ENCODE measurements at places on chromosomes 7 and 10.

DNA sequence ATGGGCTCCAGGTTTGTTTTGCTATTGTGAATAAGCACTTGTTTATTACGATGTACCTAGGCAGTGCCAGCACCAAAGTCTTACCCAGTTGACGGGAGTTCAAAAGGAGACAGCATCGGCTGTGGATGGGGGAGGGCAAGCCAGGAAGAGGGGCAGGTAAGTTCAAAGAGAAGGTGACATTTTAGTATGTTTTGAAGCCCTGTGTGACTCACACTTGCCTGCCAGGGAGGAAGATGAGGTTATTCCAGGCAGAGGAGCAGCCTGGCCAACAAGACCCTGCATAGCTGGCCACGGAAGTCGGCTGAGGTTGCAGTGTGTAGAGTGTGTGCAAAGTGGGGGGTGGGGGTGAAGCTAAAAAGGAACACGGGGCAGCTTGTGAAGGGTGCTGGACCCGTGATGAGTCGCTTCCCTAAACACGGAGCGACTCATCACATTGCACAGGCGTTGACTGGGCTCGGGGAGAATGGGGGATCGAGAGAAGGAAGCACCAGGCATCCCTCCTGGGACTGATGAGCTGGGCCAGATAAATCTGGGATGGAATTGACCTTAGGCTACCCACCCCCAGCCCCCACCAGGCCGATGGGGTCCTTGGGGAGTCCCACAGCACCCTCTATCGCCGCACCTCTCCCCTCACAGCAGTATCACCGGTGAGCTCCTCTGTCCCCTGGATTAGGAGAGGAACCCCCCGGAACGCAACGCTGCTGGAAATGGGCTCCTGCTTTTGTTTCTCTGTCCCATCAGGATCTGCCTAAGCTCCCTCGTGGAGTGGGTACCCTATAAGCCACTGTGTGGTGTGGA, 97.9 kb upstream of the IKZF1 start:
- no peak for DNase-seq

- no peak for DNase-seq
These were observed 140.6 kb downstream of the KCNMA1 start for GRCh38 chr10:77496941-77497420.

DNA sequence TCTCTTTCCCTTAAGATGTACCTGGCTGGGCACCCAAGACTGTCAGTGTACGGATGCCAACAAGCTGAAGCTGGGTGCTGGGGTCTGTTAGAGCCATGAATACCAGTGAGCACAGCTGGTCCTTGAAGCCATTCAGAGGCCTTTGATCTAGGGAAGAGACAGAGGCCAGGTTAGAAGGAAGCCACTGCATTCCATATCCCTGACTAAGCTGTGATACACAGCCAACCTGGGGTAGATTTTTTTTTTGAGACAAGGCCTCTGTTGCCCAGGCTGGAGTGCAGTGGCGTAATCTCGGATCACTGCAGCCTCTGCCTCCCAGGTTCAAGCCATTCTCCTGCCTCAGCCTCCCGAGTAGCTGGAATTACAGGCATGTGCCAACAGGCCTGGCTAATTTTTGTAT, 20.8 kb downstream of the ZDHHC16 start:
- no peak for DNase-seq

DNA sequence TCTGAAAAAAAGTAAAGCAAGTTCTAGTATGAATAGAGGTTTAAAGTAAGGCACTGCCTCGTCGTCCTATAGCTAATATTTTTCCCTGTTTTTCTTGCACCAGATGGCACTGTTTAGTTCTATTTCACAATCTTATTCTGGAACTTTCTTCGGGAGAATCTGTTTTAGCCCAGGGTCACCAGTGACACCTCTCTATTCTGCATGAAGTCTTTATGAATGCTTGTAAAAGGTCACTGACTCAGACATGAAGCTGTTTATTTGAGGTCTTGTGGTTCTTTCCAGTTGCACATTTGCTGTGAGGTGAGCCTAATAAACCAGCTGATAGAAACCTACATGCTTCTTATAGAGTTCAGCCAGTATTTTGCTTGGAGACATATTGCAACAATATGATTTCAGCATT, 444.3 kb downstream of the AUTS2 start:
- DNase-seq, result no peak

DNA sequence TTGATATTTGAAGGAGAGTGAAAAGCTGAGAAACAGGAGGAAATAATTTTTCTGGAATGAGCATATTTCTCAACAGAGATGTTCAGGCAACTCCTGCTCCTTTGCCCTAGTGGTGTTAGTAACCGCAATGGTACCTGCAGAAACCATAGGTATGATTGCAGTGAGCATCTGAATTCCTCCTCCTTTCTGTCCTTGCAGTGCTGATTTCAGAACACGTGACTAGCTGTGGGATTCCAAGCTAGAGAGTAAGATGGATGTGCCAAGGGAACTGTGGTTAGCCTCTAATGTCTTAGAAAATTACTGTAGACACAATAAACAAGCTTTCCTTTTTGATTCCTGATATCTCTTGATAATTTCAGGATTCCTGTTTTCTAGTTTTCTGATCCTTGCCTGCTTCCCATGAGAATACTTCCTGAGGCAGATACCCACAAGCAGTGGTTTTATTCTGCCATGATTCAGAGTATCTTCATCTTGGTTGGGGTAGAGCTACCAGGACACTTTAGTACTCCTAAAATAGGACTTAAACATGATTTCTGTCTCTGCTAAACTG, 27.5 kb downstream of the LRGUK start:
- DNase-seq, result no peak

DNA sequence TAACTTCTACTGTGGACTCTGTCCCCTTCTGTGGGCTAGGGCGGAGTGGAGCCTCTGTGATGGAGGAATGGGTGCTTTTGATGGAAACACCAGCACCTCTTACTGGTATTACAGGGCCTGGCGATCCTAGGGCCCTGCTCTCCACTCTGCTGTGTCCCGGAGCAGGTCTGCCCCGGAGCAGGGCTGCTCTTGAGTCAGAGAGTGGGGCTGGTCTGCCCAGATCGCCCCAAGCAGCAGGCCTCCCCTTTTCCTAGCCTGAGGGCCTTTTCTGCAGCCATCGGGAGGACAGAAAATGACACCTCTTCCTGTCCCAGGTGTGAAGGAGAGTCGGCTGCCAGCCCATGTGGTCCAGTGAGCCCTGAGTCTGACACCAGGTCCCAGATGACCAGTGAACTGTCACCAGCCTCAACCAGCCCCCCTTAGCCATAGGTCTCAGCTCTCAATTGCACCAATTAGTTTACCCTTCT, 1.4 kb downstream of the ZNF282 start:
- no peak for DNase-seq

DNA sequence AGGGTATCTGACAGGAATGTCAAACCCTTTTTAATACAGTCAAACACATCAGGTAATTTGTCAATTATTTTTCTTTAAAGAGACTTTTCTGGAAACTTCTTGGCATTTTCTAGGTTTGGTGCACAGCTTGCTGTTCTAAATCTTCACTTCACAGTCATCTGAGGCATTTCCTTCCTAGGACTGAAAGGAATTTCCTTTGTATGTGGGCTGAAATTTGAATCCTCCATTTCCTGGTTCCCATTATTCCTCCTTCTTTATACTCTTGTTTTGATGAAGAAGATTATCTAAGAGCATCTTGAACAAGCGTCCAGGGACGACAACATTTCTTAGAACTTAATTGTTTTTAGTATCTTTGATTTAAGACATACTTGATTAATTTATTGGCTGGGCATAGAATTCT, 24.9 kb downstream of the CALD1 start:
- DNase-seq, result no peak

GRCh38 chr7:93150200-93150835, 2.1 kb upstream of the SAMD9L start:
- DNase-seq, result no peak

GRCh38 chr7:30706316-30706715, 24.1 kb upstream of the CRHR2 start:
- no peak for DNase-seq

GRCh38 chr10:100878291-100878910, 34.4 kb upstream of the SLF2 start:
- peak; percentile 57 for DNase-seq

- DNase-seq, result no peak
These were observed 130.5 kb downstream of the CDK14 start for GRCh38 chr7:90726623-90727022.

- DNase-seq, result no peak
These were observed 24.3 kb upstream of the TOMM7 start for GRCh38 chr7:22846961-22847360.

GRCh38 chr10:93718937-93719725, 16.7 kb upstream of the FRA10AC1 start:
- no peak for DNase-seq

GRCh38 chr10:47300429-47300931, 483 bp downstream of the GDF10 start:
- no peak for DNase-seq

GRCh38 chr10:121628859-121629258, 30.6 kb upstream of the FGFR2 start:
- DNase-seq, result no peak

GRCh38 chr10:109474812-109475211, 448.5 kb downstream of the XPNPEP1 start:
- DNase-seq, result no peak

DNA sequence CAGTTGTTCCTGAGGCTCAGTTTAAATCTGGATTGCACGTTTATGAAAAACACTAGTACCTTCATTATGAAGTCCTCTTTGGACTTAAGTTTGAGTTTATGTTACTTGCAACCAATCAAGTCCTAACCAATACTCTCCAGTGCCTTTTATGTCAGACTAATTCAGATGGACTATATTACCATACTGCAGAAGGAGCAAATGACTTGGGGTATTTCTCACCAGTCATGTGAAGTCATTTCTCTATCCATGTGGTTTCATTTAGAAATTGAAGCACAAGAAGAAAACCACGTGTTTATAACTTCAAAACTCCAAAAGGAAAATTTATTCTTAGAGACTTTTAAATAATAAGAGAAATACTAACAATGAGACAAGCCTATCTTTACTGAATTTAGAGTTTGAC, 201.6 kb downstream of the MBL2 start:
- DNase-seq, result no peak

- DNase-seq, result no peak
These were observed 3.0 kb upstream of the HOXA7 start for GRCh38 chr7:27159266-27160144.

DNA sequence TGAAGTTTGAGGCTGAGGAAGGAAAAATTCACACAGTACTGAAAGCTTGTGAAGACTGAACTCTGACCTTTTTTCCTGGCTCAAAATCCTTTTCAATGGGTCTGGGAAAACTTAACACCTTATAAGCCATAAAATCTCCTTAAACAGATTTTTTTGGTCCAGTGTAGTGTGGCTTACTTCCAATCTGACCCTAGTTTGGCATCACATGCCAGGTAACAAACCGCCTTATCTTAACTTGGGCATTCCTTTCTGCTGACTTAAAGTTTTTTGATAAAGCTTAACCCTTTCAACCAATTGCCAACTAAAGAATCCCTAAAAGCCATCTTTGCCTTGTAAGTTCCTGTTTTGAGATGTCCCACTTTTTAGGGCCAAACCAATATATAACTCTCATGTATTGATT, 13.2 kb upstream of the ITPRID1 start:
- DNase-seq, result no peak

DNA sequence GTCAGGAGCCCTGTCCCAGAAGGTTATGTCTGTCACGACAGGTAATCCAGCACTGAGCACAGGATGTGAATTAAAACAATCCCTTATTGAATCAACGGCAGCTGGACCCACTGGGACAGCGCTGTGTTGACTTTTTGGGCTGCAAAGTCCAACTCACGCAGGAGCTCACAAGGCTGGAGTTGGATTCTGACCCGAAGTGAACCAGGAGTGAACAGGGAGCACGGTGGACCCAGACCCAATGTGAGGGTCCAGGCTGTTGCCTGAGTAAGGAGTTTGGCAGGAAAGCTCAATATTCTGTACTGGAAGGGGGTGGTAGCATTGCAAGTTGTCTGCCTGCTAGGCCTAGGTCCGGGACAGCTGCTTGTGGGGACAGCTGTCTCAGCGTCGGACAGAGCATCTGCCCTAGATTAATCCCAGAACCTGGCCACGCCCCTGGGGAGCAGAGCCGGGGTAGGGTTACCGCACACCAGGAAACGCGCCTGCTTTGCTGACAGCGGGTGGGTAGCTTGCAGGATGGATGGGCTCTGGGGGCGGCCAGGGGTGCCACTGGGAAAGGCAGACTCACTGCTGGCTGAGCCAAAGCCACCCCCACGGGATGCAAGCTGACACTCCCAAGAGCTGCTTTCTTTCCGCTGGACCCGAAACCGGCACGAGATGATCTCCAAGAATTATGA, 24.0 kb downstream of the COL26A1 start:
- no peak for DNase-seq

DNA sequence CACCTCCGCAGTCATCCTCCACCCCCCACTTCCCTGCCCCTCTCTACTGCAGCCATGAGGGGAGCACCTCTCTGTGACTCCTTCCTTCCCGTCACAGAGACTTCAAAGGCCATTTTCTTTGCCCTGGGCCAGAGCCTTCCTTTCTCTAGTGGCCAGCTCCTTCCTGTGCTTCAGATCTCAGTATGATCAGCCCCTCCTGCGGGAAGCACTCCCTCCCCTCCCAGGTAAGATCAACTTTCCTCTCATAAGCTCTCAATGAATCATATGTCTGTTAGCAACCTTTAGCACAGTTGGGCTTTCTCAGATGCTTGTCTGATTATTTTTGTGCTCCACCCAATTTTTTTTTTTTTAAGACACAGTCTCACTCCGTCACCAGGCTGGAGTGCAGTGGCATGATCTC, 241.0 kb upstream of the PRSS1 start:
- no peak for DNase-seq

DNA sequence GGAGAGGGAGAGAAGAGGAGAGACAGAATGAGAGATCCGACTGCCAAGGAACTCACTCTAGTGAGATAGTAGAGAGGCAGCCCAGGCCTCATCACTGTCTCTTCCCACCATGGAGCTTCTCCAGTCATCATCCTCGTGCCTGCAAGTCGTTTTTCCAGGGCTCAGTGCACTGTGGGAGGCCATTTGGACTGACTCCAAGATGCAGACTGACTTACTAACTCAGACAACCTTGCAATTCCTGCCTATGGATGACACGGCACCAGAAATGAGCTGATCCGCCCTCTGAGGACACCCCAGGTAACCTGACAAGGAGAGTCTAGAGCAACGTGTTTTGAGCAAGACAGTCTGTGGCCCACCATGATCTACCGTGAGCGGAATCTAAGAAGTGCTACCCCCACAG, 154.9 kb downstream of the GLI3 start:
- no peak for DNase-seq

- DNase-seq, result no peak
These were observed 11.9 kb downstream of the TMEM106B start for GRCh38 chr7:12222889-12223579.

DNA sequence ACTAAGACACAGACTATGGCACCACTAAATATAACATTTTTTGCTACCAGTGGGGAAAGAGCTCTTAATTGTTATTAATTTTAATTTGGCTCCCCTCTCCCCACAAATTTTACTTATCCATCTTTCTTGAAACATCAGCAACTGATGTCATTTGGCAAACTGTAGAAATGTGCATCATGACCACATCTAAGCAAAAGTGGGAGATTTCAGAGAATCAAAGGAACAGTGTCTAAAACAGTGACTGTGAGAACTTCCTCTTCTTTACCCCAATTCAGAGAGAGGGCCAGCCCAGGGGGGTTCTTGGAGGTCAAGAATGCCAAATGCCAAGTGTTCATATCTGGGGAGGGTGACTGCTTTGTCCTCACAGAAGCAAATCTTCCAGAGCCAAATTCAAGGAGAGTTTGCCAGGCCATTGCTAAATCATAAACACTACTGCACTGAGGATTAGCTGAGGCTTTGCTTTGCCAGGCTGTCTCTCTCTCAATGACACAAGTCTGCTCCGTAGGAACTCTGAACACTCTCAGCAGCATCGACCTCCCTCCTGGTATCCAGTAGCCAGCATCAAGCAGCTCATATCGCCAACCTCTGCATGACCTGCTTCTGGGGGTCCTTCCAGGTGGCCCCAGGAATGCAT, 65.6 kb downstream of the ITIH5 start:
- no peak for DNase-seq

Measured in nucleus accumbens (tissue), 56 donors.